Mesenteric fat pad (tissue), 1 donor: ENCODE measurements at places on chromosomes 11 and 22.

DNA sequence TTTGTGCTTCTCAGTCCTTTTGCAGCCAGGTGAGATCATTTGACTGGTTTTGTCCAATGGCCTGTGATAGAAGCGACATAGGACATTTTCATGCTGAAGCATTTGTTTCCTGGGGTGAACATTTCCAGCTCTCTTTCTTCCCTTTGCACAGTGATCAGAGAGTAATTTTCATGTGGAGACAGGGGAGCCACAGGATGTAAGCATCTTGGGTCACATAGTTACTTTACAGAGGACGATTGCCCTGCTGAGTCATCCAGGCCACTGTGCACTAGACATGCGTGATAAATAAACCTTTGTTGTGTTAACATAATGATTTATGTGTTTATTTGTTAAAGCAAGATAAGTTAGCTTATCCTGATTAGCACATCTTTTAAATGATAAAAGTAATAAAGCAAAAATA, 263.5 kb upstream of the CCDC179 start:
- no peak for DNase-seq

GRCh38 chr11:133659538-133660201, 127.4 kb upstream of the OPCML start:
- DNase-seq, result no peak

GRCh38 chr11:44467931-44468330, 97.5 kb upstream of the CD82 start:
- no peak for DNase-seq

GRCh38 chr22:34776817-34777216, 289.1 kb upstream of the ISX start:
- DNase-seq, result no peak

DNA sequence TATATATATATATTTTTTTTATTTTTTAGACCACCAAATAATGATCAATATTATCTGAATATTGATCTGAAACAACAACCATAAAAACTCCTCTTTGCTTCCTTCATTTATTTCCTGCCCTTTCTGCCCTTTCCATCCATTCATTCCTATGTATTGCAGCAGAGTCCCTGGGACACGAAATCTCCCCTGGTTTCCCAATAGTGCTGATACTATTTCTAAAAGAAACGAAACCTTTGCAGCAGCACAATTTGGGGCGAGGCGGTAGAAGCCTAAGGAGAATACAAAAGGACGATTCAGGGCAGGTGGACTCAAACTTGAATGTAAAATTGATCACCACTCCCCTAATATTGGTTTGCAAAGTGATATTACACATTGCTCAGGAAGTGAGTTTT, 16.9 kb upstream of the AMOTL1 start:
- no peak for DNase-seq

GRCh38 chr22:43077121-43077877, 11.9 kb downstream of the TTLL1 start:
- no peak for DNase-seq

DNA sequence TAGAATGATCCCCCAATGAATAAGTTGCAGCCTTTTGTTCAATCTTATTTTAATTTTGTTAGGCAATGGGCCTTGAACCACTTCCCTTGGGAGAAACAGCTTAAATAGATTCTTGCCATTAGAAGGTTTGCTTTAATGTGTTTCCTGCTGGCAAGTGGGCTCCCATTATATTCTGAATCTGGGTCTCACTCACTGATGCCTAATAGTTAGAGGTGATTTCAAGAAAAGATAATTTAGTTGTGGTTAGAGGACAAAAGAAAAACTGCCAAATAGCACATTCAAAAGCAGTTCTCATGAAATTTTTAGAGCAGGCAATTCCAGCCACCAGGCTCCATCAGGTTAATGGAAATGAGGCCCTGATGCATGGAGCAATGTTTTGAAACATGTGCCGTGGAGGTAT, 362.6 kb upstream of the CHORDC1 start:
- no peak for DNase-seq

DNA sequence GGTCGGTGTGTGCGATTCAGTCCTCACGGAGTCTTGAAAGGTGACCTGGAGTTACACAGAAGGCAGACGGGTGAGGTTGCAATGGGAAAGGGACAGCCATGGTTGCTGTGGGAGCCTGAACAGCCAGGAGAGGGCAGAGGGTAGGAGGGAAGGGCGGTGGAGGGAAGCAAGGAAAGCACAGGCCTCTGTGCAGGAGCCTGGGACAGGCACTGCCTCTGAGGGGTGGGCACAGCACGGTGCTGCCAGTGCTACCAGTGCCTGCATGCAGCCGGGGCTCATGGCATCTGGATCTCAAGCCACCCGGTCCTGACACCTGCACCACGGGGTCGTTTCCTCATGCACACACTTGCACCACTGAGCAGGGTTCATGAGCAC, 401.0 kb downstream of the TBC1D22A start:
- DNase-seq, result no peak

- DNase-seq, result no peak
Observed at GRCh38 chr11:35318977-35319925, 100.1 kb downstream of the SLC1A2 start.

- no peak for DNase-seq
Observed at GRCh38 chr22:32687801-32688200, 113.7 kb upstream of the TIMP3 start.

- no peak for DNase-seq
Observed at GRCh38 chr11:6855971-6856541, 6.8 kb upstream of the OR10A2 start.

GRCh38 chr11:67286621-67287333, 2.3 kb upstream of the ANKRD13D start:
- DNase-seq, result no peak

GRCh38 chr11:74171997-74172396, 908 bp downstream of the PPME1 start:
- DNase-seq, result no peak

- DNase-seq, result no peak
Observed at GRCh38 chr11:62088331-62088933, 35.4 kb upstream of the INCENP start.

DNA sequence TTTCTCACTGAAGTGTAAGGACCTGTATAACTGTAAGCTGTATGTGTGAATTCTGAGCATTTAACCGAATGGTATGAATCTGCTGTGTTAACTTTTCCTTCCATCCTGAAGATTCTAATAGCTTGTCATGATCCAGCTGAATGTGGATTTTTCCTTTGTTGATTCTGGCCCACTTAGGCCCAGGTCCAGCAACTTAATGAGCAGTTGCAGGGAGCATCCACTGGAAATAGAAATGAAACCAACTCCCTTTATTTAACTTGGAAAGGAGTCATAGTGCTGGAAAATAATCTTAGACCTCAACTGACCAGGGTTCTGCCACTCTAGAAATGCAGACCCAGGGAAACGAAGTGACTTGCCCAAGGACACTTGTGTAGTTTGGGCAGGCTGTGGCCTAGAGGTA, 142.3 kb upstream of the MTNR1B start:
- DNase-seq, result no peak

- DNase-seq, result no peak
Observed at GRCh38 chr11:95923439-95923727, 524 bp downstream of the MTMR2 start.
